Ascending aorta (tissue), 2 donors: ENCODE measurements at places on chromosomes 1 and 21.

- DNase-seq: no peak
- no peaks in the 10 kb centered on the region for H3K36me3 ChIP-seq
- peak overlapping the region; percentile 29 for H3K4me3 ChIP-seq
Observed at GRCh38 chr1:9538669-9539164, 548 bp upstream of the SLC25A33 start.

- H3K4me1 ChIP-seq: peaks cover 15% of the 10 kb centered on the region
- H3K4me3 ChIP-seq: peak overlapping the region; percentile 63
- peak overlapping the region; percentile 79 for H3K27ac ChIP-seq
Observed at GRCh38 chr1:151370211-151370911, 2.1 kb downstream of the SELENBP1 start.

DNA sequence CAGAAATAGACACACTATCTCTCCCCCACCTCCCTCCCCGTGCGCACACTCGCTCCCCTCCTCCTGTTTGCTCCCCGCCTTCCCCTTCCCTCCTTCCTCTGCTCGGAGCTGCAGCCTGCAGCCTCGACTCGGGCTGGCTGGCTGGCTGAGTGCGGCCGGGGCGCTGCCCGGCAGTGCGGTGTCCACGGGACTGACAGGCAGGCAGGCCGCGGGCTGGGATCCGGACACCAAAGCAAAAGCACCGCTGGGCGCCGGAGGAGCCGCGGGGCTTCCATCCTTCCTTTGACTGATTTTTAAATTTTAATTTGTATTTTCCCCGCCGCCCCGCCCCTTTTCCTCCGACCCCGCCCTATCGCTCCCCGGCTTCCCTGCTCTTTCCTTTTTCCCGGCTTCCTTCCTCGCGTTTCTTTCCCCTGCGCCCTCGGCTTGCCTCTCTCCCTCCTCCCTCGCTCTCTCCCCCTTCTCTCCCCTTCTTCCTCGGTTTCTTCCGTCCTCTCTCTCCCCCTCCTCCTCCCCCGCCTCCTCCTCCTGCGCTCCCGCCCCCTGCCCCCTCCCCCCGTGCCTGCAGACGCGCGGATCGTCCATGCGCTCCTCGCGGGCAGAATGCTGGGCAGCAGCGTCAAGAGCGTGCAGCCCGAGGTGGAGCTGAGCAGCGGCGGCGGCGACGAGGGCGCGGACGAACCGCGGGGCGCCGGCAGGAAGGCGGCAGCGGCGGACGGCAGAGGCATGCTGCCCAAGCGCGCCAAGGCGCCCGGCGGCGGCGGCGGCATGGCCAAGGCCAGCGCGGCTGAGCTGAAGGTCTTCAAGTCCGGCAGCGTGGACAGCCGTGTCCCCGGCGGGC lies 109.4 kb downstream of the NAV1 start:
- no peaks in the 10 kb centered on the region for H3K27me3 ChIP-seq
- H3K4me1 ChIP-seq: peaks cover 26% of the 10 kb centered on the region
- peak overlapping the region; percentile 61 for H3K4me3 ChIP-seq

DNA sequence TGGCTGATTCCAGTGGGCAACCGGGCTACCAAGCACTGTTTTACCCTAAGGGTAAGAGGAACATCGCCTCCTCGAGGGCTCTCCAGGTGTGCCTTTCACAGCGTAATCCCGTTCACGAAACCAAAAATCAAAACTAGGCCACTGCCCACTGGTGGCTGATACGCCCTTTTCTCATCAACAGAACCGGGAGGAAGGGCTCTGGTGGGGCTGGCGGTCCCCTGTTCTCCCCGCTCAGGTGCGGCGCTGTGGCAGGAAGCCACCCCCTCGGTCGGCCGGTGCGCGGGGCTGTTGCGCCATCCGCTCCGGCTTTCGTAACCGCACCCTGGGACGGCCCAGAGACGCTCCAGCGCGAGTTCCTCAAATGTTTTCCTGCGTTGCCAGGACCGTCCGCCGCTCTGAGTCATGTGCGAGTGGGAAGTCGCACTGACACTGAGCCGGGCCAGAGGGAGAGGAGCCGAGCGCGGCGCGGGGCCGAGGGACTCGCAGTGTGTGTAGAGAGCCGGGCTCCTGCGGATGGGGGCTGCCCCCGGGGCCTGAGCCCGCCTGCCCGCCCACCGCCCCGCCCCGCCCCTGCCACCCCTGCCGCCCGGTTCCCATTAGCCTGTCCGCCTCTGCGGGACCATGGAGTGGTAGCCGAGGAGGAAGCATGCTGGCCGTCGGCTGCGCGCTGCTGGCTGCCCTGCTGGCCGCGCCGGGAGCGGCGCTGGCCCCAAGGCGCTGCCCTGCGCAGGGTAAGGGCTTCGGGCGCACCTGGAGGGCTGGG lies at the start of gene IL6R:
TSS of gene IL6R (plus strand) at position 360 of the 763 bp plus-strand sequence. CDS start at position 647, 287 bp downstream.
- peaks cover 13% of the 10 kb centered on the region for H3K4me1 ChIP-seq
- H3K27ac ChIP-seq: peak within 1 kb of the TSS; percentile 94
- peak within 1 kb of the TSS; percentile 69 for H3K4me3 ChIP-seq
- peak; percentile 97 for DNase-seq

DNA sequence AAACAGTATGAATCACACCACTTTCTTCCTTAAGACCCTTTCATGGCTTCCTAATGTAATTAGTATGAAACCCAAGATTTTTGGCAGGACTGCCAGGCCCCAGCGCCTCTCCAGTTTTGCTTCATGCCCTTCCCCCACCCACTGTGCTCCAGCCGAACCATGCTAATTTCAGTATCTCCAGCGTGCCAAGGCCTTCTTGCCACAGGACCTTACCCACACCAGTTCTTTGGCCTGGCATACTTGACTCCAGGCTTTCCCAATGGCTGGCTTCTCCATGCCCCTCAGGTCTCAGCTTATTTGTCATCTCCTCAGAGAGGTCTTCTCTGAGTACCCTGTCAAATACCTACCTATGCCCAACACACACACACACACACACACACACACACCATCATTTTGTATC lies 38.5 kb downstream of the ACP6 start:
- H3K36me3 ChIP-seq: no peaks in the 10 kb centered on the region
- no peak overlapping the region for H3K27ac ChIP-seq
- H3K4me3 ChIP-seq: no peak overlapping the region
- no peaks in the 10 kb centered on the region for H3K4me1 ChIP-seq
- no peaks in the 10 kb centered on the region for H3K27me3 ChIP-seq

GRCh38 chr1:9758559-9759121 lies 65.1 kb downstream of the CLSTN1 start:
- no peak overlapping the region for H3K27ac ChIP-seq
- H3K4me1 ChIP-seq: no peaks in the 10 kb centered on the region
- H3K36me3 ChIP-seq: peaks cover 12% of the 10 kb centered on the region
- no peak overlapping the region for H3K4me3 ChIP-seq
- H3K27me3 ChIP-seq: no peaks in the 10 kb centered on the region

DNA sequence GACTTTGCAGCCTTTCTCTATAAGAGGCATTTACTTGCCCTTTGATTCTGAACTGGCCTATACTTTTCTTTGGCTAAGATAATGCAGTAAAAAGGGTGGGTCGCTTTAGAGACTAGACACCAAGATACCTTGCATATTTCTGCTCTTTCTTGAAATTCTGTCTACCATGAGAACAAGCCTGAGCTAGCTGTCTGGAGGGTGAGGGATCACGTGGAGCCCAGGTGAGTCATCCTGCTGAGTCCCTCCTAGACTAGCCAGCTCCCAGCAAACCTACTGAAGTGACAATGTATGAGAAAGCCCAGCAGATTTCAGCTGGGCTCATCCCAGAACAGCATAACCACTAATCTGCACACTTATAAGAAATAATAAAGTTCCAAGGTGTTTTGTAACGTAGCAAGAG lies 408.0 kb upstream of the KAZN start:
- H3K27ac ChIP-seq: no peak overlapping the region
- DNase-seq: no peak
- H3K36me3 ChIP-seq: no peaks in the 10 kb centered on the region
- no peaks in the 10 kb centered on the region for H3K4me1 ChIP-seq
- H3K27me3 ChIP-seq: no peaks in the 10 kb centered on the region

GRCh38 chr1:235831148-235831547 lies 35.6 kb downstream of the LYST start:
- no peaks in the 10 kb centered on the region for H3K4me1 ChIP-seq
- H3K4me3 ChIP-seq: no peak overlapping the region
- H3K27ac ChIP-seq: no peak overlapping the region
- no peaks in the 10 kb centered on the region for H3K36me3 ChIP-seq
- DNase-seq: no peak
- no peaks in the 10 kb centered on the region for H3K27me3 ChIP-seq

GRCh38 chr1:173042806-173043205 lies 7.9 kb downstream of the TNFSF18 start:
- no peaks in the 10 kb centered on the region for H3K36me3 ChIP-seq
- DNase-seq: no peak
- no peaks in the 10 kb centered on the region for H3K27me3 ChIP-seq
- H3K4me1 ChIP-seq: no peaks in the 10 kb centered on the region
- no peak overlapping the region for H3K27ac ChIP-seq

- H3K27ac ChIP-seq: peak overlapping the region; percentile 48
- peaks cover 5% of the 10 kb centered on the region for H3K4me1 ChIP-seq
- H3K27me3 ChIP-seq: no peaks in the 10 kb centered on the region
- peaks cover 51% of the 10 kb centered on the region for H3K36me3 ChIP-seq
- DNase-seq: no peak
Observed at GRCh38 chr1:61708953-61709907, 15.7 kb downstream of the TM2D1 start.

DNA sequence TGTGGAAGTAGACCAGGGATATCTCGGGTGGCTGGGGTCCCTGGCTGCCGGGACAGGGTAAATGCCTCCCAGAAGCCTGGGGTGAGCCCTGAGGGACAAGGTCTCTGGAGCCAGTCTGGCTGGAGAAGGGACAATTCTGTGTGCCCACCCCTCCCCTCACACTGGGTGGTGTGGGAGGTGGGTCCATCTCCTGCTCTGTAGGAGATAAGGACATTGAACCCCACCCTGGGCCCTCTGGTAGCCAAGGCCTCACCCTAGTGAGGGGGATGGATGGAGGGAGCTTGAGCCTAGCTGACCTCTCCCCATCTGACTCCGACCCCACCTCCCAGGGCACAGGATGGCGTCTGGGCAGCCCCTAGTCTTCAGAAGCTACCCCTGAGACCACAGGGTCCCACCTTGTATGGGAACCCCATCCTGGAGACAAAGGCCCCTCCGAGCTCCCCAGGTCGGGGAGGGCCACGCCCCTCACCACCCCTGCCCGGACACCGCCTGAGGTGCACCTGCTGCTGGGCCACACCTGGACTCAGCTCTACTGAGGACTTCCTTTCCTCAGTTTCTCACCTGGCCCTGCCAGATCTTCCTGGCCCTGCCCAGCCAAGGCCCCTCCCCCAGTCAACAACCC lies 4.3 kb downstream of the AGRN start:
- peaks cover 9% of the 10 kb centered on the region for H3K4me1 ChIP-seq
- no peaks in the 10 kb centered on the region for H3K27me3 ChIP-seq
- DNase-seq: no peak
- H3K27ac ChIP-seq: no peak overlapping the region

- H3K27me3 ChIP-seq: no peaks in the 10 kb centered on the region
- H3K36me3 ChIP-seq: no peaks in the 10 kb centered on the region
- no peaks in the 10 kb centered on the region for H3K4me1 ChIP-seq
- no peak overlapping the region for H3K4me3 ChIP-seq
- H3K27ac ChIP-seq: no peak overlapping the region
- no peak for DNase-seq
Observed at GRCh38 chr1:9211291-9211811, 23.2 kb upstream of the H6PD start.

GRCh38 chr1:67256291-67257172 lies 51.1 kb upstream of the IL12RB2 start:
- DNase-seq: no peak
- H3K27ac ChIP-seq: no peak overlapping the region
- H3K4me1 ChIP-seq: no peaks in the 10 kb centered on the region

DNA sequence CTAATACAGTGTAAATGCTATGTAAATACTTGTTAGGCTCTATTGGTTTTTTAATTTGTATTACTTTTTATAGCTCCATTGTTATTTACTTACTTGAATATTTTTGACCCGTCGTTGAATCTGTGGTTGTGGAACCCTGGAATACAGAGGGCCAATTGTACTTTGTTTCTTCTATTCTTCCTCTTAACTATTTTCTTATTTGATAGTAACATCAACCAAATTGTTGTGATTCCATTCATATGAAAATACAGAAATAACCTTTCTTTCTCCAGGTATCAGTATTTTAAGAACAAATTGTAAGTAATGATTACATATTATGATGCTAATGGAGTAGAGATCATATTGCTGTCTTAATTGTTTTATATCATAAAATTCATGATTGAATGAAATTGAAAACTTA lies 73.7 kb downstream of the FNBP1L start:
- no peaks in the 10 kb centered on the region for H3K4me1 ChIP-seq
- no peak overlapping the region for H3K4me3 ChIP-seq
- H3K36me3 ChIP-seq: no peaks in the 10 kb centered on the region

- DNase-seq: no peak
- no peak overlapping the region for H3K27ac ChIP-seq
- H3K36me3 ChIP-seq: no peaks in the 10 kb centered on the region
- H3K4me1 ChIP-seq: no peaks in the 10 kb centered on the region
- H3K27me3 ChIP-seq: no peaks in the 10 kb centered on the region
Observed at GRCh38 chr1:101075926-101076325, 50.3 kb upstream of the DPH5 start.

- no peaks in the 10 kb centered on the region for H3K27me3 ChIP-seq
- no peaks in the 10 kb centered on the region for H3K36me3 ChIP-seq
- no peak for DNase-seq
- H3K4me3 ChIP-seq: no peak overlapping the region
- H3K27ac ChIP-seq: no peak overlapping the region
- no peaks in the 10 kb centered on the region for H3K4me1 ChIP-seq
Observed at GRCh38 chr1:117147341-117147831, 25.8 kb upstream of the TRIM45 start.

GRCh38 chr1:178530037-178530402 lies 17.1 kb downstream of the TEX35 start:
- no peak overlapping the region for H3K4me3 ChIP-seq
- H3K36me3 ChIP-seq: no peaks in the 10 kb centered on the region
- no peaks in the 10 kb centered on the region for H3K27me3 ChIP-seq
- H3K27ac ChIP-seq: no peak overlapping the region

GRCh38 chr1:115126516-115126915 lies 37.2 kb upstream of the TSPAN2 start:
- no peaks in the 10 kb centered on the region for H3K27me3 ChIP-seq
- no peak overlapping the region for H3K27ac ChIP-seq
- H3K36me3 ChIP-seq: no peaks in the 10 kb centered on the region
- no peak for DNase-seq
- no peaks in the 10 kb centered on the region for H3K4me1 ChIP-seq

GRCh38 chr1:236113324-236114032 lies 28.9 kb upstream of the GPR137B start:
- H3K36me3 ChIP-seq: no peaks in the 10 kb centered on the region
- no peak overlapping the region for H3K4me3 ChIP-seq
- no peaks in the 10 kb centered on the region for H3K27me3 ChIP-seq
- no peaks in the 10 kb centered on the region for H3K4me1 ChIP-seq
